ENCODE measurements at places on chromosomes 16 and 17.

DNA sequence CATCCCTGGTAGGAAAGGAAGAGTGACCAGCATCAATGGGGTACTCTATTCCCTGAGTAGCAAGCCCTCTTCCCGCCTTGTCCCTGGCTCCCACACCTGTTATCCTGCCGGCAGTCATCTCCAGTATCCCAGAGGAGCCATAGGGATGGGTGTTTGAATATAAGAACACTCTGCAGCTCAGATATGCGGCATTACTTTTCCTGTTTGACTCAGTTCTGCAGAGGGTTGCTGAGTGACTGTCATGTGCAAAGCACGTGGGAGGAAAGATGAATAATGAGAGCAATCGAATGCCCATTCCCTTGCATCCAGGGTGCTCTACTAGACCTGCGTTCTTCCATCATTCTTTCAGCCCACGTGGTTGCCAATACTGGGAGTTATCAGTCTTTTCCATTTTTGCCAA lies 115.1 kb downstream of the PRKCB start:
- no peak for DNase-seq

- DNase-seq, result no peak
Observed at GRCh38 chr17:44769230-44769629, 10.4 kb downstream of the ADAM11 start.

DNA sequence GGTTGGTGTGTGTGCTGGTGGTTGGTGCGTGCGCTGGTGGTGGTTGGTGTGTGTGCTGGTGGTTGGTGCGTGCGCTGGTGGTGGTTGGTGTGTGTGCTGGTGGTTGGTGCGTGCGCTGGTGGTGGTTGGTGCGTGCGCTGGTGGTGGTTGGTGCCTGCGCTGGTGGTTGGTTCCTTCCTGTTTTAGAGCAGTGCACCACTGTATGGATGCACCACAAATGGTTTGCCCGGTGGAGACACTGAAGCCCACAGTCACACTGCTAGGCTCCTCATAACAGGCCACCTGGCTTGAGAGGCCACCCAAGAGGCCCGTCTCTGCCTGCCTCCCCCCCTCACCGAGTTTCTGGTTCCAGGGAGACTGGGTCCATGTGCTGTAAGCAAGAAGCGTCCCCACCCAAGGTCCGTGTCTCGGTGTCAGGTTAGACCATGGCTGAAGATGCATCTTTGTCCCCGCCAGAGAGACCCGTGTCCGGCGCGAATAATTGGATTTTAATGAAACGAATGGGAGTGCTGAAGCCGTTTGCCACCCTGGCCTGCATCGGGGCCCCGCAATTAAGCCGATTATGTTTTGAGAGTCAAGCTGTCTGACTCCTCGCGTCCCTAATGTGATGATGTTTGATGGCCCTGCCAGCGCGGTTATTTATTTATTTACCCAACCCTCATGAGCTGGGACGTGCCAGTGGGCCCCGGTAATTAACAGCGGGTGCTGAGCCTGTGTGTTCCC lies 161.3 kb upstream of the GSE1 start:
- no peak for DNase-seq

- DNase-seq, result no peak
Observed at GRCh38 chr16:83343935-83344366, 463.8 kb upstream of the HSBP1 start.

GRCh38 chr17:79607940-79608623 lies 2.8 kb downstream of the RBFOX3 start:
- no peak for DNase-seq

- peak; percentile 64 for DNase-seq
Observed at GRCh38 chr17:76240461-76241203, at the start of gene RNF157. TSS of gene RNF157 (minus strand) at chr17:76240493. CDS start at chr17:76240240, 253 bp downstream.

DNA sequence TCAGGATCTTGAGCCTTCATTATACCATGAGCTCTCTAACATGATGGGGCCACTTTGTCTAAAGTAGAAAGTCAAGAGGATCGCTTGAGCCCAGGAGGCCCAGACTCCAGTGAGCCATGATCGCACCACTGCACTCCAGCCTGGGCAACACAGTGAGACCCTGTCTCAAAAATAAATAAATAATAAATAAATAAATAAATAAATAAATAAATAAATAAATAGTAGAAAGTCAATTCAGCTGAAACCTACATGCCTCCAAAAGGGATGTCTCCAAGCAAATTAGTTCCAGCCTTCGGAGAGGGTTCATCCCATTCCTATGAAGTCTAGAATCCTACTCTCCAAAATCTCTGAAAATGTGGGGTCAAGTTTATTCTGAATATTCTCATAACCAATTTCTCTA lies 26.0 kb downstream of the C17orf67 start:
- DNase-seq, result no peak

GRCh38 chr17:72173499-72174116 lies 52.8 kb downstream of the SOX9 start:
- no peak for DNase-seq

GRCh38 chr16:24896439-24896838 lies 50.7 kb downstream of the SLC5A11 start:
- DNase-seq, result no peak

GRCh38 chr17:38417210-38417951 lies 10.9 kb upstream of the ARHGAP23 start:
- DNase-seq, result no peak

- DNase-seq, result no peak
Observed at GRCh38 chr17:81067391-81067811, 32.5 kb downstream of the BAIAP2 start.

DNA sequence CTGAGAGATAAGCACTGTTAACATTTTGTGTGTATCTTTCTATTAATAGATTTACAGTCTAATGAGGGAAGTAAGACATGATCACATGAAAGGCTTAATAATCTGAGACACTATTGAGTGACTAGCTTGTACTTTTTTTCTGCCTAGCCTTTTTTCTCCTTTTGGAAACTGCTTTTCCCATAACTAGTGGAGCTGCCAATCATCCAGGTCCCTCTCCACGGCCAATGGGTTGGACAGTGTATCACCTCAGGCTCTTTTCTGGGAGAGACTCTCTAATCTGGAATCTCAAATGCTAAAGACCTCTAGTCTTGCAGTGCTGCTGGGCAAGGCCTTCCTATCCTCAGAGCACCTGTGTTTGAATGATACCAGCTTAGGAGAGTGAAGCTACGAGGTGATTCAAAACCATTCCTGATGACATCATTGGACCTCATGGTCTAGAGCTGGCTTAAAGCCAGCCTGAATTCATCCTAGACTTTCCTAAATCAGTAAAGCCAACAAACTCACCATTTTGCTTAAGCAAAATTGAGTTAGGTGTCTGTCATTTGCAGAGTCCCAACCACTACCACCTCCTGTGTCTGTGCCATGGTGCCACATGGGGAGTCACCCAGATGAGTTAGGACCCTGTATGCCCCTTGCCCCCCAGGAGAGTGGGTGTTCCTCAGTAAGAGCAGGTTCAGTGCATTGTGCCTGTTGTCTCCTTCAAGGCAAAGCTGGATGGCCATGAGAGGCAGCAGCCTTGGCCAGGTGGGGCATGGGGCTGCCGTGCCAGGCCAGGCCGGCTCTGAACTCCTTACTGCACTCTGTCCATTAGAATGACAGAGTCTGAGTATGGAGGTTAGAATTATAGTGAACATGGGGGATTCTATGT lies 62.9 kb downstream of the SPECC1 start:
- DNase-seq, result no peak

- DNase-seq, result no peak
Observed at GRCh38 chr16:3769942-3770341, 52.6 kb upstream of the TRAP1 start.

DNA sequence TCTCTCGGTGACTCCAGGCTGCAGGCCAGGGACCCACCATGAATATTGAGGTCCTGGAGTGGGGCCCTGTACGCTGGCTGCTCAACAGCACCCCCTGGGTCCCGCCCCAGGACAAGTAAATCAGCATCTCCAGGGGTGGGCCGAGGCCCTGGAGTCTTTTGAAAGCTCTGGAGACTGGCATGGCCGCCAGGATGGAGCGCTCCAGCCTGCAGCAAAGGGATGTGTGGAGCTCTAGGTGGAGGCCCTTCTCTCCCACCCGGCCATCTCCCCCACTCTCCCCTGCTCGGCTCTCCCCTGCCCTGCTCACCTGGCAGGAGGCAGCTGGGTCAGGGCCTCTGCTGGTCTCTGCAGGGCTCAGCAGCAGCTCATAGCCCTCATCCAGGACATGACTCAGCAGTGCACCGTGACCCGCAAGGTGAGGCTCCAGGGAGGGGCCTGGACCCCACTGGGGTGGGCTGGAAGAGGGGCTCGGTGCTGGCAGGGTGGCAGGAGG lies 16.6 kb downstream of the SGSH start:
- no peak for DNase-seq

DNA sequence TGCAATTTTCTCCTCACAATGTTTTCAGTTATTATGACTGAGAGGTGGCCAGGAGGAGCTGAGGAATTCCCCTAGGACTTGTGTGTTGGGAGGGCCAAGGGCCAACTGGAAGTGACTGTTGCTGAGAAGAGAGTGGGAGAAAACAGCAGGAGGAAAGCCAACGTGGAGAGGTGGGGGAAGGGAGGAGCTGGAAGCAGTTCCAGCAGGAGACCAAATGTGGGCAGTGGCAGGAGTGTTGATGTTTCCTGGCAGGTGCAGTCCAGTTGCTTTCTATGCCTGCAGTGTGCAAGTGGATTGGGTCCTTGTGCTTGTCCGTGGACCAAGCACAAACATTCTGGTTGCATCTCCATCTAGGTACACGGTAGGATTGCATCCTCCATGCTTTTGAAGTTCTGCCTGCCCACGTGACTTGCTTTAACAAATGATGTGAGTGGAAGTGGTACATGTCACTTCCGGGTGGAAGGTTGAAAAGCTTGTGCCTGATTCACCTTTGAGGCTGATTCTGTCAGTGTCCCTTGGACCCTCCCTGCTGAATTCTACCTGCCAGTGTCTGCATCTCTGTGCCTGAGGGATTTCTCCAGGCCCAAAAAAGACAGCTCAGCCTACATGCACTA lies 54.7 kb upstream of the CRHR1 start:
- DNase-seq, result no peak

- DNase-seq, result no peak
Observed at GRCh38 chr17:332558-333322, 19.9 kb downstream of the RPH3AL start.

DNA sequence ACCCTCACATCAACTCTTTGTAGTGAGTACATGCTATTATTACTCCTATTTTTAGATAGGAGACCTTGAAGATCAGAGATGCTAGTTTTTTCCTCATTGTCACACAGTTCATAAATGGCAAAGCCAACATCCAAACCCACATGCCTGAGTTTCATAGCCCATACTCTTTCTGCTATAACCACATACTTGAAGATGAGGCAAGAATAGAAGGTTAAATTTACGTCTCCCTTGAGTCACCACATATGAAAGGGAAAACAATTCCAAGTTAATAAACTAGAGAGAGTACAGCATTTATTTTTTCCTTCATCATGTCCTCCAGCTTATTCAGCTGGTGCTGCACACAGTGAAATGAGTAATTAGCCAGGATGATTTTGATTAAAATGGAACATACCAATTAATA lies 23.7 kb downstream of the NUDT7 start:
- no peak for DNase-seq

DNA sequence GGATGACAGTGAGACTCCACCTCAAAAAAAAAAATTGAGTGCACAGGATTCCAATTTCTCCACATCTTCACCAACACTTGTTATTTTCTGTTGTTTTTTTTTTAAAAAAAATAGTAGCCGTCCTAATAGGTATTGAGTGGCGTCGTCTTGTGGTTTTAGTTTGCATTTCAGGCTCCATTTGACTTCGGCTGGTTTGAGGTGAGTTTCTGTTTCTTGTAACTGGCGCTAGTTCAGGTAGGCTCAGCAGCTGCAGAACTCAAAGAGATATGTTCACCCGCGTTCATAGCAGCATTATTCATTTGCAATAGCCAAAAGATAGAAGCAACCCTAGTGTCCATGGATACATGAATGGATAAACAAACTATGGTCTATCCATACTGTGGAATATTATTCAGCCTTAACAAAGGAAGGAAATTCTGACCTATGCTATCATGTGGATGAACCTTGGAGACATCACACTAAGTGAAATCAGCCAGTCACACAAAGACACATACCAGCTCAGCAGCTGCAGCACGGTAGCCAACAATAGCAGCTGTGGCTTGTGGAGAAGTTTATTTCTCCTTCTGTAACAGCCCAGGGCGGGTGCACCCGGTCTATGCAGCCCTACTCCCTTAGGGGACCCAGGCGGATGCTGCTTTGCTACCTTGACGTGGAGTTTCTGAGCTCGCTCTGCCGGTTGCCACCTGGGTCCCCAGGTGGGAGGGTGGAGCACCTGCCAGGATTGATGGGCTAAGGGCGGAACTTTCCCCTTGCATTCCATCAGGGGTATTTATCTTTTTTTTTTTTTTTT lies 44.9 kb downstream of the TMEM235 start:
- DNase-seq, result no peak

- DNase-seq, result no peak
Observed at GRCh38 chr17:78954684-78955083, 25.0 kb downstream of the LGALS3BP start.

GRCh38 chr16:8320131-8320530 lies 270.2 kb downstream of the TMEM114 start:
- no peak for DNase-seq

DNA sequence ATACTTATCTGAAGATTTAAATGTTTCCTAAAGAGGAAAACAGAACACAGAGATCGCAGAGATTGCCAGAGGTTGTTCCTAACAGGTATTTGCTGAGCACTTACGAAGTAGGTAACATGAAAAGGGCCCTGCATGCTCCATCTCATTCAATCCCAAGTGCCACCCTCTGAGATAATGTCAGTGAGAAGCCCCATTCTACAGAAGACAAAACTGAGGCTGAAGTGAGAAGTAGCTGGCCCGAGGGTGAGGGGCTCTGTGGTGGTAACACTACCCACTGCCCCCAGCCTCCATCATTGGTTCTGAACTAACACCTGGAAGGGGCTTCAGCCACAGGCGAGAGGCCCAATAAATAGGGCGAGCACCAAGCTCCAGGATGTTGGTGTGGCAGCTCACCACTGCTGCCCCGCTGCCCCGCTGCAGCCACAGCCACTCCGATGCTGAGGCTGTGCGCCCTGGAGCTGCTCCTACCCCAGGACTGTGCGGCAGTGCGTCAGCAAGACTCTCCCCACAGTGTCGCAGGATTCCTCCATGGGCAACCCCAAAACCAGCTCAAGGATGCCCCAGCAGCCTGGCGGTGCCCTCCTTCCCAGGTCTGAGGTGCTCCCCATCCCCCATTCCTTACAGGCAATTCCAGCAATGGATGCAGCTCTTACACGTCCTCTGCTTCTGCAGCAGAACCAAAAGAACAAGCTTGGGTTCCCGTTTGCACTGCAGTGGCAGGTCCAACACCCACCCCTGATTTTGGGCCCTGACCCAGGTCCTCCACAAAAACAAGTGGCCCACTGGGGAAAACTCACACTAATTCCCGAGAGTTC lies 10.3 kb downstream of the FLCN start:
- DNase-seq, result no peak
